ENCODE measurements at places on chromosomes 4 and X.

DNA sequence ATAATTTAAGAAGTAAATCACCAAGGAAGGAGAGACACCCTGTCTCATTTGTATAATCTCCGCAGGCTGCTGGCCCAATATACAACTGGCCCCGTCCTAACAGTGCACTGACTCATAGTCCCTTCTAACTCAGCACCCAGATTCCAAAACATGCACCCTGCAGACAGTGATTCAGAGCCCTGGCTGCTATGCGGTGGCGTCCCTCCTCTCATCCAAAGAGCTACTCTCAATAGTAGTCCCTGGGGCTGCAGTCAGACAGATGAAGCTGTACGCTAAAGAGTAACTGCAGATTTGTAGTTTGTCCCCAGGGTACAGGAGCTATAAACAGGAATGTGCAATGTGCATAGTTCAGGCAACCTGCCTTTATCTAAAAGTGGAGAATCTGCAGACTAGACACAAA, 23.0 kb downstream of the GABRA3 start:
- no peak for DNase-seq

GRCh38 chr4:88831031-88831430, 133.4 kb upstream of the NAP1L5 start:
- no peak for DNase-seq

DNA sequence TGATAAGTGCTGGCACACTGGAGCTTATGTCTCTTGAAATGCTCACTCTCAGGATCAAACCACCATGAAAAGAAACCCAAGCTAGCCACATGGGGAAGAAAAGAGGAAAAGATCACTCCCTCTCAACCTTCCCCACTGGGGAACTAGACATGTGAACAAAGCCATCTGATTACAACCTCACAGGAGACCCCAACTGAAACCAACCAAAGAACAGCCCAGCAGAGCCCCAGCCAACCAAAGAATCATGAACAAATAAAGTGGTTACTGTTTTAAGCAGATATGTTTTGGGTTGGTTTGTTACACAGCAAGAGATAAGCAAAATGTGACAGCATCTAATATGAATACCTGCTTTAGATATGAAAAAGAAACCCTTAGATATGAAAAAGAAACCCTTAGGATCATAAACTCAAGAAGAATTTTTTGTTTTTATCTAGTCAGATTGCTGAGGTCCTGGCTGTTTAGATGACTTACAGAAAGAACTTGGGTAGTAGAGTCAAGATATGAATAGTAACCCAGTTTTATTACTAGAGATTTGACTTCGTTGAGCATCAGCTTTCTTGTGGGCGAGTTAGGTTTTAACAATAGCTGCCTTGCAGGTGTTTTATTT, 23.7 kb upstream of the TLR7 start:
- no peak for DNase-seq

DNA sequence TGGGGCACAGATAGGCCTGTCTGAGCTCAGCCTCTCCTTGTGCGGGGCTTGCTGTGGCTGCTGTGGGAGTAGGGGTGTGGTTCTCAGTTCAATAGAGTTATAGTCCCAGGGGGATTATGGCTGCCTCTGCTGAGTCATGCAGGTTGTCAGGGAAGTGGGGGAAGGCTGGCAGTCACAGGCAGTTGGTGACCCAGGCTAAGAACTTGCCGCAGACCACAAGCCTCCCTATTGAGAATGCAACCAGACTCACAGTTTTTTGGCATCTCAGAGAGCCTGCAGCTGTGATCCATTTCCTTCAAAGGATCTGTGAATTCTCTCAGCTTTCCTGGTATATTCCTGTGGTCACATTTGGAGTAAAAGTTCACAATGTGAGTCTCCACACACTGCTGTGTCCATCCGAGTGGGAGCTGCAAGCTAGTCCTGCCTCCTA, 364.9 kb downstream of the ZNF674 start:
- peak; percentile 69 for DNase-seq

GRCh38 chr4:93469560-93469959, 359.0 kb upstream of the ATOH1 start:
- DNase-seq, result no peak

- no peak for DNase-seq
Measured at GRCh38 chr4:89158884-89159503, 47.7 kb downstream of the TIGD2 start.

GRCh38 chr4:12926189-12927066, 557.7 kb downstream of the RAB28 start:
- DNase-seq, result no peak

DNA sequence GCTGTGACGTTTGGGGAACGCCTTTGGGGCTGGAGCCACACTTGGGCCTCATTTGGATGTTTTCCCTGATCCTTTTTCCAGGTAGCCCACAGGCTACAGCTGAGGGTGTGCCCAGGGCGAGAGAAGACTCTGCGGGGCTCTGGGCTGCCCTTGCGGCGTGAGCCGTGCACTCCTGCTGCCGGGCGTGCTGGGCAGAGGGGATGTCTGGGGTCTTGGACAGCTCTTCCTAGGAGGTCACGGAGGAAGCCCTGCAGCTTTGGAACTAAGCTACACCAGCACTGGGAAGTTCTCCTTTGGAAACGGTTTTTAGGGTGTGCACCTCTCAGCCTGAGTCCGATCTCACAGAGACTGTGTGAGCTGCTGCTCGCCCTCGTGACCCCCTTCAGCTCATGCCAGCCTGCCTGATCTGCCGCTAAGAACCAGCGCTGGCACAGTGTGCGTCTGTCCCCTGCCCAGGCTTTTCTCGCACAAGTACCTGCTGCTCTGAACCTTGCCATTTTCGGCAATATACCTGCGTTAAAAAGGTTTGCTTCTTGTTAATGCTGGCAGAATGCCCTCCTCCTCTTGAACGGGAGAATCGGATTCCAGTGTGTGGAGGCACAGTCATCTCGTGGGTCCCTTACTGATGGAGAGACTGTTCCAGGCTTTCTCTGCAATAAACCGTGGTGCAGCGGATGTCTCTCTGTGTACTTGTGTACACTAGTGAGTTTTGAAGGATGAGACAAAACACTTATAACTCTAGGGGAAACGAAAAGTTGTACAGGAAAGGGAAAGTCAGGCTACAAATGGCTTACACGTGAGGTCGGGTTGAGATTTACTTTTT, 14.3 kb downstream of the MSANTD1 start:
- no peak for DNase-seq

Data from retinal pigment epithelial cell (primary cell).